Activated T-cell treated with anti-CD3 and anti-CD28 coated beads, Interleukin-2, amount 50 U/mL, for 72 hours (primary cell): ENCODE measurements at places on chromosomes 13 and 19.

GRCh38 chr13:28535734-28536133 lies 40.8 kb upstream of the FLT1 start:
- H3K4me3 ChIP-seq = no peak overlapping the region
- no peak for DNase-seq
- no peaks in the 10 kb centered on the region for H3K36me3 ChIP-seq
- H3K4me1 ChIP-seq = peaks cover 36% of the 10 kb centered on the region

GRCh38 chr19:50844296-50844935 lies 10.3 kb upstream of the KLK3 start:
- H3K4me3 ChIP-seq = no peak overlapping the region
- H3K27ac ChIP-seq = no peak overlapping the region
- H3K27me3 ChIP-seq = peaks cover 41% of the 10 kb centered on the region

- H3K4me3 ChIP-seq = peak within 1 kb of the TSS; percentile 83
- peaks cover 69% of the 10 kb centered on the region for H3K27me3 ChIP-seq
- H3K27ac ChIP-seq = peak within 1 kb of the TSS; percentile 51
- peaks cover 29% of the 10 kb centered on the region for H3K4me1 ChIP-seq
- DNase-seq = no peak
Observed at GRCh38 chr13:102401766-102402165, at the start of gene FGF14. Gene FGF14 (minus strand): TSS chr13:102402048.

- peaks cover 3% of the 10 kb centered on the region for H3K36me3 ChIP-seq
- H3K27me3 ChIP-seq = no peaks in the 10 kb centered on the region
- peaks cover 19% of the 10 kb centered on the region for H3K4me1 ChIP-seq
- H3K4me3 ChIP-seq = no peak overlapping the region
- DNase-seq = no peak
Observed at GRCh38 chr19:43660971-43661360, 9.0 kb downstream of the PLAUR start.

DNA sequence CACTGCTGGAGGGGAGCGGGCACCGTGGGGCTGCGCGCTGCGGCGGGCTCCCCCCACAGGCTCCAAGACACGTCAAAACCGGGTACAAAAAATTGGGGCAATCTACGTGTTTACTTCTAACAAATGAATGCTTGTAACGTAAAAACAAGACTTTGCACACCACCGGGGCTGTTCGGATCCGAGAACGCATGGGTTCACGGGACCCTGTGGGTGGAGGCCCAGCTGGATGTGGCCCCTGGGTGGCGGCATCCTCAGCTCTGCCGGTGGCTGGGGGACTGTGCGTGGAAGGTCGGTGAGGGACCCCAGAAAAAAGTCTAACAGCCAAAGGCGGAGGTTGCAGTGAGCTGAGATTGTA lies 10.3 kb upstream of the SLC7A10 start:
- DNase-seq = no peak
- peaks cover 7% of the 10 kb centered on the region for H3K27me3 ChIP-seq
- H3K4me1 ChIP-seq = peaks cover 5% of the 10 kb centered on the region
- H3K4me3 ChIP-seq = no peak overlapping the region
- no peak overlapping the region for H3K27ac ChIP-seq

- H3K27ac ChIP-seq = no peak overlapping the region
- no peaks in the 10 kb centered on the region for H3K27me3 ChIP-seq
- H3K36me3 ChIP-seq = no peaks in the 10 kb centered on the region
- H3K4me3 ChIP-seq = no peak overlapping the region
Observed at GRCh38 chr13:50979187-50979586, 69.6 kb downstream of the RNASEH2B start.

GRCh38 chr13:93227878-93228642 lies 1.5 kb downstream of the GPC6 start:
- peaks cover 4% of the 10 kb centered on the region for H3K4me1 ChIP-seq
- peaks cover 54% of the 10 kb centered on the region for H3K27me3 ChIP-seq
- peaks cover 10% of the 10 kb centered on the region for H3K36me3 ChIP-seq
- no peak overlapping the region for H3K27ac ChIP-seq

- H3K4me1 ChIP-seq = peaks cover 56% of the 10 kb centered on the region
- DNase-seq = no peak
- no peak overlapping the region for H3K27ac ChIP-seq
- H3K36me3 ChIP-seq = no peaks in the 10 kb centered on the region
Observed at GRCh38 chr19:16199275-16199932, 1.7 kb downstream of the AP1M1 start.

- no peaks in the 10 kb centered on the region for H3K27me3 ChIP-seq
- H3K4me3 ChIP-seq = no peak overlapping the region
- H3K4me1 ChIP-seq = no peaks in the 10 kb centered on the region
Observed at GRCh38 chr13:38265132-38265497, 84.5 kb upstream of the UFM1 start.

- H3K4me3 ChIP-seq = no peak overlapping the region
- H3K27ac ChIP-seq = no peak overlapping the region
- DNase-seq = no peak
- no peaks in the 10 kb centered on the region for H3K27me3 ChIP-seq
Observed at GRCh38 chr19:30096596-30097370, 154.7 kb downstream of the URI1 start.

GRCh38 chr13:32659736-32660135 lies 73.5 kb downstream of the PDS5B start:
- H3K4me3 ChIP-seq = no peak overlapping the region
- peaks cover 17% of the 10 kb centered on the region for H3K4me1 ChIP-seq
- DNase-seq = no peak
- H3K27me3 ChIP-seq = no peaks in the 10 kb centered on the region

DNA sequence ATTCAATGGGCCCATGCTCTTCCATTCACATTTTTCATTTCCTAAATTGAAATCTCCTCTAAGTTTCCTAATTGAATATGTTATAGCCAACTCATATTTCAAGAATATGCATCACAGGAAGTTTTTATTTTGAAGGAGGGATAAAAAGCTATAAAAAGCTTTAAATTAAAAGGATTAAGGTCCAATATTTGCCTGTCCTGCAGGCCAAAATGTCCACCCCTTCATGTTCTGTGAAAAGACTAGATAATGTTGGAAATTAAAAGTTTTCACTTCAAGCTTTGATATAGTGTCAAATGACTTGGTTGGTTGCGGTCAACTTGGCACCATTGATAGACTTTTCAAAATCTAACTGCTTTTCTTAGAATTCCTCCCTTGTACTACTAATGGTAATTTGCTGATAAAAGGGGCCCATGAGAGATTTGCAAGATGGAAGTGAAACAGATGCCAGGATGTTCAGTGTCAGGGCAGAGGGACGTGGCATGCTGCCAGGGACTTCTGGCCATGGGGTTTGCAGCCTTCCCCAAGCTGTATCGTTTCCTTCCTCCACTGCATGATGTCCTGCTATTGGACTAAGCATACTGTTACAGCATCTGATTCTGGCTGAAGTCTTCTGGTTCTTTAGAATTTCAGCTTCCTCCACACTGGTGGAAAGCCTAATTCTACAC lies 547.3 kb upstream of the MIR17HG start:
- no peak overlapping the region for H3K4me3 ChIP-seq
- no peaks in the 10 kb centered on the region for H3K27me3 ChIP-seq

DNA sequence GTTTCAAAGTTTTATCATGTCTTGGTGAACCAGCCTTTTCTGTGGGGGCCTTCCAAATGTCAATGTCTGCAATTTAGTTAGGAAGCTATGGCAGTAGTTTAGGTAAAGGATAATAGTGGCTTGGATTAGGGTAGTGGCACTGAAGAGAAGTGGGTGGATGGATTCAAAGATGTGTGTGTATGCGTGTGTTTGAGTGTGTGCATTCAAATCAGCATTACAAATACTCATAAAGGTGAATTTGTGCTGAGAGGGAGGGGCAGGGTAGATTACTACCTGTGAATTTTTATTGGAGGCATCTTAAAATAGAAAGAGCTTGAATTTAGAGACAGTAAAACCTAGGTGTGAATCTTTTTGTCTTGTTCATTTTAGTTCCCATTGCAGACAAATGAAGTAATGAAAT lies 16.9 kb downstream of the NDFIP2 start:
- peak overlapping the region; percentile 10 for H3K27ac ChIP-seq
- peaks cover 10% of the 10 kb centered on the region for H3K36me3 ChIP-seq
- peaks cover 99% of the 10 kb centered on the region for H3K4me1 ChIP-seq

- no peaks in the 10 kb centered on the region for H3K4me1 ChIP-seq
- no peaks in the 10 kb centered on the region for H3K36me3 ChIP-seq
- no peak for DNase-seq
Observed at GRCh38 chr13:108306860-108307259, 37.3 kb downstream of the TNFSF13B start.

DNA sequence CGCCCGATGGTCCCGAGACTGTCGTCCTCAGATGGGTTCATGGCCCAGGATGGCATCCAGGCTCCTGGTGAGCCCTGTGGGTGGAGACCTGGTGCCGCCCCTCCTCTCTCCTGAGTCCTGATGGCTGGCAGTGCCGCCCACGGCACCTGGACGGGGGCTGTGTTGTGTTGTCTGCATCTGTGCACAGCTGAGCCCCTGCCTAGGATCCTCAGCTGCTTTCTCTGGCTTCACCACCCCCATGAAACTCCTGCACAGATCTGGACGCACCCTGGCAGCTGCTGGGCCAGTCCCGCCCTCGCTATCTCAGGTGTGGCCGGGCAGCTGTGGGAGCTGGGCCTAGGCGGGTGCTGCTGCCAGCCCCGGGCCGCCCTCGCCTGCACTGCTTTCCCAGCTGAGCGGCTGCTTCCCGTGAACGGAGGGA lies 27.7 kb downstream of the MCF2L start:
- H3K4me1 ChIP-seq = peaks cover 5% of the 10 kb centered on the region
- H3K27me3 ChIP-seq = no peaks in the 10 kb centered on the region
- no peak overlapping the region for H3K4me3 ChIP-seq

DNA sequence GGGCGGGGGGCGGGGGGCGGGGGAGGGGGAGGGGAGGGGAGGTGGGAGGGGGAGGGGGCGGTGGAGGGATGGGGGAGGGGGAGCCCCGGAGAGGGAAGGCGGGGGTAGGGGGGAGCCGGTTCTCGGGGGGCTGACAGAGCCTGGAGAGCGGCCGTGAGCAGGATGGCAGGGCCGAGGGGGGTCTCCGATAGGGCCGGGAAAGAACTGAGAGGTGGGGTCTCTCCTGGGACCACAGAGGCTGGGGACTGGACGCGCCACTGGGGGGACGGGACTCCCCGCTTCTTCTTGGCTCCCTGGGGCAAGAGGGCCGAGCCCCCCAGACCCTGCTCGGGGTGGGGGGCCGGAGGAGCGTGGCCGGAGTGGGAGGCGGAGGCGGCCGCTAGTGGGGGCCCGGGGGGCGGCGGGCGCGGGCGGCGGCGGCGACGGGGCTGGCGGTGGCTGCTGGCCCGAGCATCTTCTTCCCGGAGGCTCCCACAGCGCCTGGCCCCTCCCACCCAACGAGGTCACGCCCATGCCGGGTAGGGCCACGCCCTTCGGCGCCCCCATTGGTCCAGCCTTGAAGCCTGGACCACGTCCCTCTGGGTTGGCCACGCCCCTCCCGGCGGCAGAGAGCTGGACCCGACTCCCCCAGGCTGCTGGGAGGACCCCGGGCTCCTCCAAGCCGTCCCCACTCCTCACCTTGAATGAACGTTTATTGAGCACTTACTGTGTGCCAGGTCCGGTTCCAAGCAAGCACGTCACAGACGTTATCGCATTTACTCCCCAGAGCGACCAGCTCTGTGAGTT lies at the start of gene NOVA2:
TSS of gene NOVA2 (minus strand) at position 313 of the 786 bp plus-strand sequence. CDS start 514 bp downstream, outside the sequence.
- peaks cover 18% of the 10 kb centered on the region for H3K4me1 ChIP-seq
- H3K27me3 ChIP-seq = peaks cover 80% of the 10 kb centered on the region
- H3K27ac ChIP-seq = no peak within 1 kb of the TSS
- peak; percentile 56 for DNase-seq
- H3K4me3 ChIP-seq = peak within 1 kb of the TSS; percentile 57
